ENCODE measurements at places on chromosomes 6 and 20. TPM values are rescaled to one million over a fixed set of nuclear protein-coding genes. Genes with fewer than 3 reads are reported as not detected.

Gene SOBP
- total RNA-seq = 30.9 TPM

Gene IL17A
- not detected for total RNA-seq

Gene LPIN3
- total RNA-seq = 0.36 TPM

Gene PROKR2
- 0.45 TPM for total RNA-seq

Gene ULBP2
- total RNA-seq = 3.2 TPM

Gene SAPCD1
- total RNA-seq = not detected

Gene CD83
- total RNA-seq = 19.7 TPM

Gene HLA-DMB
- 1.5 TPM for total RNA-seq

Gene ID4
- total RNA-seq = 118 TPM

Gene OR12D3
- total RNA-seq = not detected

Gene LY6G6C
- not detected for total RNA-seq

Gene PRDM13
- 4.7 TPM for total RNA-seq

Gene DEFB113
- total RNA-seq = not detected

Gene CRISP3
- not detected for total RNA-seq

Gene SLC17A9
- 0.36 TPM for total RNA-seq

Gene TMX4
- 33.1 TPM for total RNA-seq

Gene CENPQ
- total RNA-seq = 6.5 TPM

Gene ZC3H12D
- 0.36 TPM for total RNA-seq

Gene TRIM26
- total RNA-seq = 17.6 TPM

Gene GHRH
- total RNA-seq = not detected

Gene OSTM1
- total RNA-seq = 23.4 TPM

Gene CTAGE9
- not detected for total RNA-seq

Gene PTCRA
- not detected for total RNA-seq

Gene SEMG1
- not detected for total RNA-seq

Gene FGD2
- 3.1 TPM for total RNA-seq

Gene CYP21A2
- 1.6 TPM for total RNA-seq

Measured in cerebellum (tissue), 4 donors.